ENCODE measurements at places on chromosomes 1 and 21. TPM values are rescaled to one million over a fixed set of nuclear protein-coding genes. Genes with fewer than 3 reads are reported as not detected.

NKAIN1 gene
- total RNA-seq: 7.5 TPM

SLAMF9 gene
- total RNA-seq: not detected

LCK gene
- 1.8 TPM for total RNA-seq

DNA sequence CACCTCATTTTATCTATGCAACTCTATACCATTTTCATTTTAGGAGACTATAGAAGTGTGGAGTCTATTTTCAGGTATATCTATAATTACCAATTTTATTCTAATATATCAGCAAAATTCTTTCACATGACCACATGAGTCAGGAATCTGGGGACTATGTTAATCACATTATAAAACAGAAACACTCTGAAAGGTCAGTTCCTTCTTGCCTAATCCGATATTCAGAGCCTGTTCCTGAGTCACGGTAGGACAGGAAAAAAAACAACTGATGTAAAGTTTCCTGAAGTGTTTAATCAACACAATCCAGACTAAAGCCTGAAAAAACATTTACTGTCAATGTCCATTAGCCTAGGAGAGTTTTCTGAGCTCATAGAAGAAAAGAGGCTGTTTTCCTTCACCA lies 1902.3 kb downstream of the NCAM2 start:
- no peak for DNase-seq

GRCh38 chr1:175158170-175158591 lies 34.4 kb downstream of the KIAA0040 start:
- DNase-seq: no peak

GRCh38 chr1:8539683-8540082 lies 221.8 kb downstream of the SLC45A1 start:
- DNase-seq: no peak

All from endodermal cell (in vitro differentiated cells).